ENCODE measurements at places on chromosomes 13 and 19.
A peak's percentile ranks its signal among the peaks of the same experiment; 100 is the strongest.

GRCh38 chr13:51682686-51683085, 98.4 kb downstream of the WDFY2 start:
- no peak for DNase-seq

DNA sequence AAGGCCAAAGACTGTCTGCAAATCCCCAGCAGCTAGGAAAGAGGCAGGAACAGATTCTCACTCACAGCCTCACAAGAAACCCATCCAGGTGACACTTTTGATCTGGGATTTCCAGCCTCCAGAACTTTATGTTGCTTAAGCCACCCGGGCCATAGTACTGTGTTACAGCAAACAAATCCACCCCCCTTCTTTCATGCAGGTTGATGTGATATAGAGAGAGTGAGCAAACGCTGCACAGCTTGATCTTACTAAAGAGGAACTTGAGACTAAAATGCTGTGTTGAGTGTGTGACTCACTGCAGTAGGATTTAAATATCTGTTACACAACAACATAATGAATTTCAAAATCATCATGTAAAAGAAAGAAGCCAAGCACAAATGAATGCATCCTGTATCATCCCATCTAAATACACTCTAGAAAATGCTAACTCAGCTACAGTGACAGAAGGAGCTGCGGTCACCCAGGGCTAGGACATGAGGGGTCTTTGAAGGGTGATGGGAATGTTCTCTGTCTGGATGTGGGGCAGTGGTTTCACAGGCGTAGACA, 32.2 kb downstream of the RCBTB2 start:
- DNase-seq, result no peak

DNA sequence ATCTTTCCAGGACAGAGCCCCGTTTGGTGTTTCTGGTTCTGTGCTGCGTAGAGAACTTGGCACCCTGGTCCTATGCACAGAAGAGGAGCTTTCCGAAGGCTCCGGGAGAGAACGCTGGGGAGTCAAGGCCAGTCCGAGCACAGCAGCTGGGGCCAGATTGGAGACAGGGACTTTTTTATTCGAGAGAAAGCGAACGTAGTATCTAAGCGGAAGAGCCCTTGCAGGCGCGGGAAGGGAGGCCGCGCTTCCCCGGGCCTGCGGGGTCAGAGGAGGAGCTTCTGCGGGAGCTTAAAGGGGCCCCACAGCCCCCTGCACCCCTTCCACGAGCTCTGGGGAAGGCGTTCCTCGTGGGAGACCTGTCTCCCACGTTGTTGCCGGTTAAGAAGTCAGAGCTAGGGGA, 48.6 kb upstream of the ARHGEF7 start:
- DNase-seq, result no peak

GRCh38 chr19:51714848-51715247, 8.9 kb downstream of the HAS1 start:
- no peak for DNase-seq

GRCh38 chr19:39183104-39183503, 13.7 kb upstream of the NCCRP1 start:
- DNase-seq, result no peak

GRCh38 chr13:73722120-73722519, 412.1 kb downstream of the KLF12 start:
- DNase-seq, result no peak

DNA sequence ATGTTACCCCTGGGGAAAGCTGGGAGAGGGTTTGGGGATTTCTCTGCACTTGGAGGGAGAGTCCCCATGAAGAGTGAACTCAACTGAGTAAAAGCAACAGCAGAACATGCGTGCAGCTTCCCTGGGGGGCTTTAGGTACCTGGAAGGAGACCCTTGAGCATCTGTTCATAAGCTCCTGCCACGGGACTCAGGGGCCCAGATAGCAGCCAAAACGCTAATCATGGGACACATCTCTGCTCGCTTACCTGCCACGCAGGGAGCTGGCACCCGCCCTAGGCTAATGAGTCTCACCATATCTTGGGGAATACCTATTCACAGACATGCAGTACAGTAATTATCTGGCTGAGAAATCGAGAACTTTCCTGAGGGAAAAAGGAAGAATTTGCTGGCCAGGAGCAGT, 33.9 kb downstream of the PDCD5 start:
- no peak for DNase-seq

DNA sequence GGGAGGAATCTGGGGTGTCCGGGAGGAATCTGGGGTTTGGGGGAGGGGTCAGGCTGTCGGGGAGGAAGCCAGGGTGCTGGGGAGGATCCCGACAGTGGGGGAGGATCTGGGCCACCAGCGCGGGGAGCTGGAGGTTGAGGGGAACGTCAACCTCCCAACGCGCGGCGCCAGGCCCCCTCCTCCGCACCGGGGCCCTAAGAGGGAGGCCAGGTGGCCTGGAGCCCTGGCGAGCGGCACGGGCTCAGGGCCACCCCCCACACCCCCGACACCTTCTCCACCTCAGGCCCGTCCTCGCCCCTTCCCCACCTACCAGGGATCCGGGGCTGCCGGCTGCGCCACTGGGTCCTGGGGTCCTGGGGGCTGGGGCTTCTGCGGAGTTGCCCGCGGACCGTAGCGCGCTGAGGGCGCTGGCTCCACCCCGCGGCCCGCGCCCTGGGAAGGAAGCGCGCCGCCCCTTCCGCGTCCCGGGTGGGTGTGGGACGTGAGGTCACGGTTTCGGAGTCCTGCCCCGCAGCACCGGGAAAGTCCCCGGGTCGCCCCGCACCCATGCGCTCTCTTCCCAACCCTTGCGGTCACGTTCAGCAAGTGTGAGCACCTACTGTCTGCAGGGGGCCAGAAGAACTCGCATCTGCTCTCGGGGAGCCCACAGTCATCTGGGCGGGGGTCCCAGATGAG, at the start of gene TICAM1:
Gene TICAM1 (minus strand): TSS at position 409 of the 675 bp plus-strand sequence. CDS start 13,335 bp downstream, outside the sequence.
- peak; percentile 62 for DNase-seq

DNA sequence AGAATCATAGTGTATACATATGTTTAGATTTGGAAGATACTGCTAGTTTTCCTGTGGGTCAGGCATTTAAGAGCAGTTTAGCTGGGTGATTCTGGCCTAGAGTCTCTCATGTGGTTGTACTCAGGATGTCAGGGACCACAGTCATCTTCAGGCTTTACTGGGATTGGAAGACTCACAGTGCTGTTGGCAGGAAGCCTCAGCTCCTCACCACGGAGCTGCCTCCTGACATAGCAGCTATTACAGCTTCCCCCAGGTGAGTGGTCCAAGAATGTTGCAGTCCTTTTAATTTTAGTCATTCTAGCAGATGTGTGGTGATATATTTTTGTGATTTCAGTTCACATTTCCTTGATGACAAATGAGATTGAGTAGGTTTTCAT, 16.9 kb upstream of the GPR18 start:
- DNase-seq, result no peak

DNA sequence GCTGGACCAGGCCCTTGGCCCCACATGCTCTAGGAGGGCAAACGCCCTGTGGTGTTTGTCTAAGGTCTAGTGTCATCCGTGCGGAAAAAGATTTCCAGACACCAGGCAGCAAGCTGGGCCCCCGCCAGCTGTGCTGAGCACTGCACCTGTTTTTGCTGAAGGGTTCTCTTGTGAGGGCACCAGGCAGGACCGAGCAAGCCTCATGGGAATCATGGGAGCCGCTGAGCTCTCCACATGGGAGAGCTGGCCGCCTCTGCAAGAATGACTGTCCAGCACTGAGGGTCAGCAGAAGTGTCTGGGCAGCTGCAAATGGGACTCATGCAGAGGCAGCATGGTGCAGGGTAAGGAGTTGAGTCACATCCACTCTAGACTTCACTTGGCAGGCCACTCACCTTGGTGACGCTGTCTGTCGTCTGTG, 12.0 kb downstream of the B3GNT8 start:
- no peak for DNase-seq

DNA sequence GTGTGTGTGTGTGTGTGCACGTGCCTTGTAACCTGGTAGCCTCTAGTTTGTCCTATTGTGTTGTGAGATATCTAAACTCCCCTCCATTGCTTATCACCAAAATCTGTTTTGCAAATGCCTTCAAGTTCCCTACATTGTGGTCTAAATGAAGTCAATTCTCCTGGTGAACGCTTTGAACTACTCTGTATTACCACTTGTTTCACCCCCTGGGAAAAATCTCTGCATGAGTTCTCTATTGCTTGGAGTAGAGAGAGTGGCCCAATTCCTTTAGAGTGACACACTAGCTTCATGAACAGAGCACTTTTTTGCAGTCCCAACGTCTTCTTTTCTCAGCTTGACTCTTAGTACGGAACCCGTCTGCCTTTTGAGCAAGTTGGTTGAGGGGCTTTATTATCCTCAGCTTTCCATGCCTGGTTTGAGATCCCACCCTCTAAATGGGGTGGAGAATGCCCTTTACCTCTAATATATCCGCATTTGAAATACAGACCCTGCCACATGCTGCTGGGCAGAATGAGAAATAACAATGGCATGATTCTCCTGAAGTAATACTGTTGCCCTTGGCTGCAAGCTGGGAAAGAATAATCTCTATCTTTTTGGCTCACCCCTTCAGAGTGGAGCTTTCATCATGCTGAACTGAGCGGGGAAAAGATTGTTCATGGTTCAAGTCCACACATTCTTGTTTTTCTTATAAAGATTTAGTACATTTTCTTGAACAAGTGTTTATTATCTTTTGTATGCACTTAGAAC, 2545.3 kb downstream of the PCDH9 start:
- DNase-seq, result peak; percentile 68

- DNase-seq, result no peak
Measured at GRCh38 chr19:55188625-55189024, 8.5 kb upstream of the SYT5 start.

GRCh38 chr13:93714171-93714570, 487.6 kb downstream of the GPC6 start:
- DNase-seq, result no peak

DNA sequence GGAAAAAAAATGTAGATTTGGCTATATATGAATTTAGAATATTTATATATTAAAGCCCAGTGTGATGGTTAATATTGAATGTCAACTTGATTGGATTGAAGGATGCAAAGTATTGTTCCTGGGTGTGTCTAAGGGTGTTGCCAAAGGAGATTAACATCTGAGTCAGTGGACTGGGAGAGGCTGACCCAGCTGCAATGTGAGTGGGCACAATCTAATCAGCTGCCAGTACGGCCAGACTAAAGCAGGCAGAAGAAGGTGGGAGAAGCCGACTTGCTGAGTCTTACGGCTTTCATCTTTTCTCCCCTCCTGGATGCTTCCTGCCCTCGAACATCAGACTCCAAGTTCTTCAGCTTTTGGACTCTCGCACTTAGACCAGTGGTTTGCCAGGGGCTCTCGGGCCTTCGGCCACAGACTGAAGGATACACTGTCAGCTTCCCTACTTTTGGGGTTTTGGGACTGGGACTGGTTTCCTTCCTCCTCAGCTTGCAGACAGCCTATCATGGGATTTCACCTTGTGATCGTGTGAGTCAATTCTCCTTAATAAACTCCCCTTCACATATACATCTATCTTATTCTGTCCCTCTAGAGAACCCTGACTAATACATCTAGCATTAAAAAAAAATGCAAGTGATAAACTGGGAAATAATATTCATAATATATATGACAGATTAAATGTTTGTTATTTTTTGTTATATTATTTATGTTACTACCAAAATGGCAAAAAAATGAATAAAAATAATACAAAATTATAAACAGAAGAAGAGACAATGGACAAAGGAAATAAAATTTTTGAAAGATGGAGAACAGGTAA, 122.4 kb downstream of the DLEU7 start:
- DNase-seq, result no peak

GRCh38 chr13:103876571-103876970, 810.4 kb upstream of the SLC10A2 start:
- DNase-seq, result no peak

- DNase-seq, result no peak
Measured at GRCh38 chr19:35738887-35739229, 3.4 kb downstream of the IGFLR1 start.

Data from islet precursor cell (in vitro differentiated cells).